Fibroblast of skin of right quadriceps (primary cell): ENCODE measurements at places on chromosomes 7 and 10.

DNA sequence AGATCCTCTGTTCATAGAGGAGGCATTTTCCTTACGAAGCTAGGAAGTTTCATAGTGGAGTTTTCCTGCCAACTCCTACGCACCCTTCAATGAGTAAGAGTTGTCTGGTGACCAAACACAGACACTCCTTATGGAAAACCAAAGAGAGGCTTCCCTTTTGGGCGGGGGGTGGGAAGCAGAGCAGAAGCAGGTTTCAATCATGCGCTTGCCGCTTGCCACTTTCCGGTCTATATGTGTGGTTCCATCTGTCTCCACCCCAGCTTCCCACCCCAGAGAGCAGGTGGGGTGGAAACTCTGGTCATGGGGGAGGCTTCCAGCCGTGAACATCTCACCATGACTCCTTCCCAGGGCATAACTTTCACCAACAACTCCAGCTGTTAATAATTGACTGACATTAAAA is 68.8 kb upstream of the GRB10 start:
- peak; percentile 17 for DNase-seq

DNA sequence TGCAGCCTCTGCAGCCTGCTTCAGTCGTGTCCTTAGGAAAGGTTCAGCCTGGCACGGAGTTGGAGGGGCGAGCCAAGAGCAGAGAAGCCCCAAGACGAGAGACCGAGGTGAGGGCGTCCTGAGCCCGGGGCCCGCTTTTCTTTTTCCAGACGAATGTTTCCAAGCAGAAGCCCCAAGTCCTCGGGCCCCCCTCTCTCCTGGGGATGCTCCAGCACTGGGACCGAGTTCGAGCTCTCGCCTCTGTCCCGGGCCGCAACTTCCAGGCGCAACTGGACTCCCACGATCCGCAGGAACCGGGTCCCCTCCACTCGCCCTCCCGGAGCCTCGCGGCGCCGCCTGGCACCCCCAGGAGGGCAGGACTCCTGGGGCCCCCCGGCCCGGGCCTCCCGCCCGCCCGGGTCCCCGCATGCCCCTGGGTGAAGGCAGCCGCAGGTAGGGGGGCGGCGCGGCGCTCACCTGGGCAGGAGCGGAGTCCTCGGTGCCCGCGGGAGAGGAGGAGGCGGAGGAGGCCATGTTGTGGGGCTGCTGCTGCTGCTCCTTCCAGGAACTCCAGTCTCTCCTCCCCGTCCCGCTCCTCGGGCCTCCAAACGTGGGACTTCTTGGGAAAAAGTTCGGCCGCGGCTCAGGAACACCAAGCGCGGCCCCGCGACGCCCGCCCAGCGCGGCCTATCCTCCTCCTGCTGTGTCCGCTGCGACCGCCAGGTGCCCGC is 45.3 kb upstream of the CDK1 start:
- peak; percentile 9 for DNase-seq

- DNase-seq, result no peak
Measured at GRCh38 chr7:381211-382042, 91.5 kb downstream of the FOXL3 start.

GRCh38 chr7:24010495-24010894 is 273.5 kb upstream of the NPY start:
- DNase-seq, result no peak

GRCh38 chr10:49243139-49243538 is 54.9 kb upstream of the TMEM273 start:
- no peak for DNase-seq

DNA sequence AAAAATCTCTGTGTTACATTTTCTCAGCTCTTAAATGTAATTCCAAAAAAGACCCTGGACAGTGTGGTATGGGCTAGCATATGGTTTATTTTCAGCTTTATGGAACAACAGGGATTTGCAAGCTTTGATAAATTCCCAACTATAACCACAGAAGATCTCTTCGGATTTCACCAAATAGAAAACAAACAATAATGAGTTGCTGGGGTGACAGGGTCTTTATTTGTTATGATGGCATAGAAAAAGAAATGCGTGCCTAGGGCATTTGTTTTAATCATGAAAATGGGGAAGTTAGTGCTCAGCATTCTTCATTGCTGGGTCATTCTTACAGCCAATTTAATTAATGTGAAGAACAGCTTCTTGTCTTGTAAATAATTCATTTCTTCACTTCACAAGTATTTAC is 139.0 kb downstream of the LRRN3 start:
- peak; percentile 26 for DNase-seq

- DNase-seq, result no peak
Measured at GRCh38 chr10:107517811-107518210, 353.3 kb upstream of the SORCS1 start.

DNA sequence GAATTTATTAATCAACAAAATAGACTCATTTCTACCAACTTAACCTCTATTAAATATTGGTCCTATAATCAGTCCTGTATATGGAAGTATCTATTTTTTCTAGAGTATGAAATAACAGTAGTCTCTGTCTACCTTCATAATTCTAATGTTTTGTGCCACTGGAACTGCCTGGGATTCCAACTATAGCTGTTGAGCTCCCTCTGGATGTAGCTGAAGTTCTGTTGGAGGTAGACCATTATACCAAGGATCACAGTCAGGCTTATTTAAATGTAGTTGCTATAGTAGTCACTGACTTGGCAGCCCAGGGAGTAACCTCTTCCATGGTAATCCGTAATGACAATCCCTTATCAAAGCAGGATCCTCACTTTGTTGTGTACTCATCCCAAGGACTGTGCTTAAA is 48.5 kb upstream of the PHYHIPL start:
- DNase-seq, result no peak
